ENCODE measurements at places on chromosomes 1 and 21.
A peak's percentile ranks its signal among the peaks of the same experiment; 100 is the strongest.

GRCh38 chr21:45260191-45260825, 27.4 kb downstream of the POFUT2 start:
- DNase-seq = no peak

- peak; percentile 83 for DNase-seq
Measured at GRCh38 chr1:79373481-79374125, 367.1 kb upstream of the ADGRL4 start.

DNA sequence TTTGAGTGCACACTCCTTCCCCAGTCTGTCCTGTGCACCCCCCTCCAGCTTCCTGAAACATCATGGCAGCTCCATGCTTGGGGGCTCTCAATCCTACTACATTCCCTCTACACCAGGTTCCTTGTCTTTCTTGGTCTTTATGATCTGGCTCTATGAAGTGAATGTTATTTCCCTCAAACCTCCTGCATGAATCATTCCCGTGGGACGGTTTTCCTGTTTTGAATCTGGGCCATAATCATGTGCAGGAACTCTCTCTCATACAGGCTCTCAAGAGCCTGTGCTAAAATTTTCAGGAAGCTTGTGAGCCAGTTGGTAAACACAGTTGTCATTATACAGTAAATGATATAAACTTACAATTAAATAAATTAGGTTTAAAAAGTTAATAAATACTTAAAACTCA, 89.8 kb upstream of the KCNE2 start:
- DNase-seq = no peak

GRCh38 chr1:67977756-67978155, 72.7 kb downstream of the DIRAS3 start:
- no peak for DNase-seq

- peak; percentile 63 for DNase-seq
Measured at GRCh38 chr1:156115514-156116374, 1.2 kb downstream of the LMNA start.

GRCh38 chr1:204932573-204932909, 61.9 kb downstream of the NFASC start:
- DNase-seq = no peak

GRCh38 chr1:28507247-28507645, 1.4 kb downstream of the RCC1 start:
- DNase-seq = no peak

DNA sequence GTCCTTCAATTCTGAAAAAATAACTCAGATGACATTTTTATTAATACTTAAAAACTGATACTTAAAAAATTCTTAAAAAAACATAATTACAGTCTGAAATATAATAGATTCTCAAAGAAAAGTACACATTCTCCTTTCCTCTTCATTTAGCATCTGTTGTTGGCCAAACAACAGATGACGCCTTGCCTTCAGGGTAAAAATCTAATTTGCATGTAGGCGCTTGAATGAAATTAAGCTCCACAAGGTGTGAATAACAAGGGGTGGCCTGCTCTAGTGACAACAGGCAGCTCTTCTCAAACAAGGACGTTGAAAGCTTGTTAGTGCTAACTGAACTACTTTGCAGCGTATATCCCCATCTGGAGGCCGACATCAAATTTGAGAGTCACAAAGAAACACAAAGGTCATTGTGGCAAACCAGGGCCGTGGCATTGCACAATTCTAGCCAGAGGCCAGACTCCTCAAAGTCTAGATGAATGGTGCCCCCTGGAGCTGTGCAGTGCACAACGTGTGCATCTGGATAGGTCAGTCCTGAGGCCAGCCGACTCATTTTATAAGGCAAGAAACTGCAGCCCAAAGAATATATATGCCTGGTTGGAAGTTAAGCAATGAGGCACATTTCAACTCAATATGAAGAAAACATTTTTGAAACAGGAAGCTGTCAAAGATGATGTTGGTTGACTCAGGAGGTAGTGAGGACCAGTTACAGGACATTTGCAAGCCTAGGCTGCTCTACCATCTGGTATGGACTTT, 459.2 kb upstream of the RUNX1 start:
- no peak for DNase-seq

GRCh38 chr1:53048960-53049573, 12.9 kb upstream of the PODN start:
- DNase-seq = no peak

GRCh38 chr1:11178021-11179015, 10.8 kb upstream of the ANGPTL7 start:
- DNase-seq = no peak

- peak; percentile 53 for DNase-seq
Measured at GRCh38 chr1:2555634-2556276, 416 bp upstream of the TNFRSF14 start.

DNA sequence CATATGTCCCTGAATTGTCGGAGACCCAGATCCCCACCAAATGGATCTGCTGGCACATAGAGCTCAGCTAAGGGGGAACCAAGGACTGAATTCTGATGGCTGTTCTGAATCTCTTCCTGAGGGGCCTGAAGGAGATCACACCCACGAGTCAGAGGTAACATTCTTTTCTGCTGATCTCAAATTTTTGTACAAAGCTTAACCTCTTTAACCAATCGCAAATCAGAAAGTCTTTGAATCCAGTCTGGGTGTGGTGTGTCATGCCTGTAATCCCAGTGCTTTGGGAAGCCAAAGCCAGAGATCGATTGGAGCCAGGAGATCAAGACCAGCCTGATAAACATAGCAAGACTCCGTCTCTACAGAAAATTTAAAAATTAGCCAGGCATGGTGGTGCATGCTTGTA, 62.8 kb upstream of the PRRC2C start:
- no peak for DNase-seq

- no peak for DNase-seq
Measured at GRCh38 chr1:176110203-176110602, 96.9 kb downstream of the COP1 start.

- DNase-seq = no peak
Measured at GRCh38 chr1:232834066-232834465, 28.9 kb downstream of the MAP10 start.

GRCh38 chr1:53108646-53109580, 33.5 kb downstream of the SLC1A7 start:
- DNase-seq = no peak

DNA sequence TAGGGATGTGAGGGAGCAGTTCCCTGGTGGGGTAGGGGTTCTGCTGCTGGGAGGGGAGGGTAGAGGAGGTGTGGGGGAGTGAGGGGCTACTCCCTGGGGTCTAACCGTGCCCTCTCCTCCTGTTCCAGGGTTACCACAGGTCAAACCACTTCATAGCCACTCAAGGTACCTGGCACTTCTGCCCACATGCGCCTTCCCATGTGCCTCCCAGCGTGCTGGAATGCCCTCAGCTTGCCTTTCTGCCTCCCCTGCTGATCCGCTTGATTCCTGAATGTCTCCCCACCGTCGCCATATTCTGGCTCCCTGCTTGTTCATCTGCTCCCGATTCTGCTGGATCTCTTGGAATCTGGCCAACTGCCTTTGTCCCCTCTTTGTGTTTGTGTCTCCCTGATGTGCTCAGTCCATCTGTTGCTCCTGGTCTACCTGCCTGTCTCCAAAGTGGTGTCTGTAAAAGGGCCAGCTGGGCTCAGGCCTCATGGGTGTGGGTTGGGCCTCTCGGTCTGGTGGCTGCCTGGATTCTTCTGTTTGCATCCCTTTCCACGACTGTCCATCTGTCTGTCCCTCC, 74.4 kb downstream of the PTPRU start:
- DNase-seq = peak; percentile 24

DNA sequence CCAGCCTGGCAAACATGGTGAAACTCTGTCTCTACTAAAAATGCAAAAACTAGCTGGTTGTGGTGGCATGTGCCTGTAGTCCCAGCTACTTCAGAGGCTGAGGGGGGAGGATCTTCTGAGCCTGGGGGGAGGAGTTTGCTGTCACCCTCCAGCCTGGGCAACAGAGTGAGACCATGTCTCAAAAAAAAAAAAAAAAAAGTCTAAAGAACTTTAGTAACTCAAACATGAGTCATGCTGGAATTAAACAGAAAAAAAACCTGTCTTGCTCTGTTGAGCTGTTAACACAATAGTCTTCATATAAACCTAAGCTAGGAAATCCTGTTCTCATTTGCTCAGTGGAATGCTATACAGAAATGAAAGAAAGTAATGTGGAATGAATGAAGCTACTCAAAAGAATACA, 16.7 kb upstream of the DISP1 start:
- no peak for DNase-seq
